ENCODE measurements at places on chromosomes 1 and 21.
A peak's percentile ranks its signal among the peaks of the same experiment; 100 is the strongest.

- DNase-seq: no peak
These were observed 6.0 kb downstream of the PEA15 start for GRCh38 chr1:160211046-160211790.

DNA sequence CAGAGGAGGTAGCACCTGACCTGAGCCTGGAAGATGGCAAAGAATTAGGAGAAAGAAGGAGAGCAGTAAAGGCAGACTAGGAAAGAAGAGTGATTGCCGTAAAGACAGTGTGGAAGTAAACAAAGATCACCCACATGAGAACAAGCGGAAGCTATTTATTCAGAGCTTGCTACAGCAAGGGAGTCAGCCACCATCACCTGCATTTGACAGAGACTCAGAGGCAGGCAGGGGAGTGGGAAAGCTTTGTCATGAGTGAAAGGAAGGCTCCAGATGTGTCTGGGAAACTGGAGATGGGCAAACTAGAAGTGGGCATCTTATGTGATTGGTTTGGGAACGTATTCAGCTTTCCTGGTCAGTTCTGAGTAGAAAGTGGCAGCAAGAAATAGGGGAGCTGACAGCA is 64.5 kb downstream of the NFASC start:
- no peak for DNase-seq

GRCh38 chr21:46191257-46191685 is 7.0 kb upstream of the SPATC1L start:
- DNase-seq: peak; percentile 77

DNA sequence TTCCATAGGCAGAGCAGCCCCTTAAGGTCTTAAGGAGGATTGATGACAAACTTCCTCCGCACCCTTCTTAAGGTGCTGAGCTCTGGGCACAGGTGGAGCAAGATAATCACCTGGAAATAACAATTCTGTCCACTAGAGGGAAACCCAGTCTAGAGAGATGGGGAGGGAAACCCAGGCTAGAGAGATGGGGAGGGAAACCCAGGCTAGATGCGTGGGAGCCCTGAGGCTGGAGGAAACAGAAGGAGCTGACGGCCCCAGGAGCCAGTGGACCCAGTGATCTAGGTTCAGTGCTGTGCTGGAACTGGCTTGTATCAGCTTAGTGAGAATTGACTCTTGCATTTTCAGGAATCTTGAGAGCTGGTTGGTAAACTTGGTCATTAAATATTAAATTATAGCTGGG is 17.8 kb upstream of the MYCL start:
- peak; percentile 62 for DNase-seq

- DNase-seq: no peak
These were observed 1791.5 kb downstream of the PLA2G4A start for GRCh38 chr1:188620236-188620635.

- no peak for DNase-seq
These were observed 1.3 kb upstream of the MTARC1 start for GRCh38 chr1:220785166-220786056.

- DNase-seq: peak; percentile 78
These were observed 35.8 kb upstream of the CCN1 start for GRCh38 chr1:85544689-85545215.

GRCh38 chr1:172662464-172663109 is 3.7 kb downstream of the FASLG start:
- DNase-seq: peak; percentile 95

DNA sequence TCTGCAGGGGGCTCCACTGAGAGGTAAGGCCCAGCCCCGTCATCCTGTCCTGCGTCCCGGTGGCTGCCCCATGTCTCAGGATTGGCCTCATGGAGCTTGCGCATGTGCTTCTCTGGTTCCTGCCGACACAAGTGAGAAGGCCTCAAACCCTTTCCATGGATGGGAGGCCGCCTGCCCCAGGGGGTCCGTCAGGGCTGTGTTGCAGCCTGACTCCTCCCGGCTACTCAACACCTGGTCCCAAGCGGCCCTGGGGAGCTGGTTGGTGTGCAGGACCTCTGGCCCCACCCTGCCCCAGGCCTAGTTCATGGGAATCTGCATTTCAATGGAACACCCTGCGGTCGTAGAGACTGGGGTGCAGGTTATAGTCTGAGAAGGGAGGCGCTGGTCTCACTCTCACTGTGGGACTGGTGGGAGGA is 21.1 kb upstream of the PDE9A start:
- no peak for DNase-seq

DNA sequence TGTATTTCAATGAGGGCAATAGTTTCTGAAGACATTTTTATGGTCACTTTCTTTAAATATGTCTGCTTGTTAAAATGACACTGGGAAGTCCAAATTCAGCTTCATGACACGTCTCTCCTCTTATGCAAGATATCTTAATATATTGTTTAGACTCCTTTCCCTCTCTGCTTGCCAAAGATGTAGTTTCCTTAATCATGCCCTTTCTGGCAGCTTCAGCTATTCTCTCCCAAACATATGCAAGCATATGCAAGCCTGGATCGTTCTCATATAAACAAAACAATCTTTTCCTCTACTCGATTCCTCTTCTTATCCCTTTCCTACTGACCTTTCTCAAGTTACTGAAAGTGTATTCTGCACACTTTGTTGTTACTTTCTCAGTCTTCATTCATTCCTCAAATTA is 372.2 kb downstream of the PTBP2 start:
- no peak for DNase-seq

DNA sequence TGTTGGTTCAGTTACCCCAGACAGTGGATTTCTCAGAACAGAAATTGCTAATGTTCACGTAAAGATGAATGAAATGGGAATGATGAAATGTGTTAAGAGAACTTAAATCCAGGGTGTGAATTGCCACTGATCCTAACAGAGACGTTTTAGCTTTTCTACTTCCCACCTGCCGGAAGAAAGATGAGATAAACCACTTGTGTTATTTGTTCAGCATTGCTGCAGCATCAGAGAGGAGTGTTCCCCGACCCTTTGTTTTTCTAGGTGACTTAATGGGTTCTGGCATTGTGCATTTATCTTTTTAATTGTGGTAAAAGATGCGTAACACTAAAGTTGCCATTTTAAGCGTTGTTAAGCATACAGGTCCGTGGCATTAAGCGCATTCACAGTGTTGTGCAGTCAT is 122.3 kb downstream of the GALNT2 start:
- DNase-seq: no peak

GRCh38 chr1:205416322-205416721 is 5.5 kb downstream of the LEMD1 start:
- no peak for DNase-seq

DNA sequence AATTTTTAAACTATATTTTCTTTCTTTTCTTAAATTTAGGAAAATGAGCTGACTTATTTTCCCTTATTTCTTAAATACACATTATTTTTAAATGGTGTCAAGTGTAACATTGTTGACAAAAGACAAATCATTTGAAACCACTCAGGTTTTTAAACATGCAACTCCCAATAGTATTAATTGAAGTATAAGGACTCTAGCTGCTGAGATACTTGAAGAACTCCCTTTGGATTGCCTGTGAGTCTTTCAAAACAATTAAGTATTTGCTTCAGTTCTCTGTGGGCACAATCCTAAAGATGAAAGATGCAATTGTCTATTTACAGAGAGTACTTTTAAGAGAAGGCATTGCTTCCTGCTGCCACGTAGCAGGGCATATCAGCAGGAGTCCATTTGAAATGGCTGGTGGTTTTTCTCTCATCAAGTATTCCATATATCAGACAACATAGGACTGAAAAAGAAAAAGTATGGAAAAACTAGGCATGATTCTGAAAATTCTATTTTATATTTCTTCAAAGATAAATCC is 373.4 kb downstream of the NEGR1 start:
- no peak for DNase-seq

GRCh38 chr1:18794051-18794450 is 65.4 kb downstream of the TAS1R2 start:
- no peak for DNase-seq

GRCh38 chr21:28216976-28217523 is 775.6 kb downstream of the LTN1 start:
- DNase-seq: no peak

- DNase-seq: peak; percentile 82
These were observed 441.1 kb downstream of the SETD4 start for GRCh38 chr21:35619184-35619583.

DNA sequence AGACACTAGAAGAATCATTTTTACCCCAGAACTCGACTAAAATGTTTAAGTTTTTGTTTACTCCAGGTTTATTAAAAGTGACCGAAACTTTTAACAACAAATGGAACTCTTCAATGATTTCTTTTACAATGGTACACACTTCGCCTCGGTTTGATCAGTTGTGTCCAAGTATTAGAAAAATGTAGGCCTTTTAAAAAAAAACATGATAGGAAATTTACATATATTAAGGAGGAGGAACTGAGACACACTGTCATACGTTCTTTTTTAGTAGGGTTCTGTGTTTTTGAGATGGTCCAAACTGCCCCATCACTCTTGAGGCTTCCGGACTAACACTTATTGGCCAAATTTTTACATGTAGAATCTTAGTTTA is 1.3 kb downstream of the PRDM2 start:
- no peak for DNase-seq

DNA sequence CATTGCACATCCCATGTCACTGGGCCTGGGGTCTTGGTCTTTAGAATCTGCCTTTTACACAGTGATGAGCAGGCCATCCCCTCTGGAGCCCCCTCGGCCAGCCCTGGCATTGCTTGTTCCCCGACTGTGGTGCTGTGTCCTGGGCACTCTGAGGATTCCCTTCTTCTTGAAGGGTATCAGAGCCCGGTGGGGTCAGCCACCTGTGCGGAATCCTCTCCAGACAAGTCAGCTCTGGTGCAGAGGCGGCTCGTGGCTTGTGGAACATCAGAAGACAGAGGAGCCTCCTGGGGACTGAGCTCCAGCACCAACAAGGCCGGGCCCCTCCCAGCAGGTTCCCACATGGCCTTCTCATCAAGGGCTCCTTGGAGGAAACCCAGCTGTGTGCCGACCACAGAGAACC is 57.9 kb upstream of the AJAP1 start:
- DNase-seq: no peak

GRCh38 chr1:231969076-231969475 is 342.5 kb downstream of the DISC1 start:
- DNase-seq: no peak

GRCh38 chr1:43526002-43526401 is 4.7 kb upstream of the PTPRF start:
- DNase-seq: peak; percentile 83

DNA sequence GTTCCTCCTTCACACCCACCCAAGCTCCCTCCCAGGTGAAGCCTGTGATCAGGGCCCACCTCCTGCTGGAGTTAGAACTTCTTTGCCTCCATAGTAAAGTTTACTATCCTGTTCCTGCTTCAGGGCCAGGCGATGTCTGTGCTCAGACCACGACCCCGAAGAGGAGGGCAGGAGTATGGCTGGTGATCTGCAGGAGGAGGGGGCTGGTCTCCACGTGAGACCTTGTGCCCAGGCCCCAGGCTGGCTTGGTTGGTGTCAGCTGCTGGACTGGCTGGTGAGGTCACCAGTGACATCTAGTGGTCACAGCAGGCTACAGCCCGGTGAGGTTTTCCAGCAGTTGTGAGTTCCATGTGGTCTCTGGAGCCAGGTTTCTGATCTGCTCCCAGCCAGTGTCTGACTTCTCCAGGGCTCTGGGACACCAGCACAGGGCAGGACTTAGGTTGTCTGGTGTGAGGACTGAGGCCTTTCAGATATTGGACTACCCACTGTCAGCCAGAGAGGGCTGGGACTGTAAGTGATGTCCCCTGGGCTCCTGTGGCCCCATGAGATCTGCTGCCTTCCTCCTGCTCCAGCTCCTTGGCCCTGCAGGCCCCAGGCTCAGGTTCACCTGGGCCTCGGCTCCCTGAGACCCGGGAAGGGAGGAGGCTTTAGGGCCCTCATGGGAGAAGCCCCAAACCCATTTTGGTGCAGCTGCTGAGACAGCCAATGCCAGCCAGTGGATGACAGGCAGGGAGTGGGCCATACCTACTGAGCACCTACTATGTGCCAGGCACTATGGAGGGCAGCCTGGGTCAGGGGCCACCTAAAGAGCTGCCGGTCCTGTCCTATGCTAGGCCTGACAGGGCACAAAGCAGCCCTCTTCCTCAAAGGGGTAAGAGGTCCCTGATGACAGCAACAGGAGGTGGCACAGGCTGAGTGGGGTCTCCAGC is 6.0 kb upstream of the UBL4B start:
- DNase-seq: peak; percentile 70

- peak; percentile 94 for DNase-seq
These were observed 98.1 kb downstream of the ADSS2 start for GRCh38 chr1:244353551-244354091.

GRCh38 chr1:3548895-3549294 is 62.4 kb downstream of the MEGF6 start:
- DNase-seq: no peak

DNA sequence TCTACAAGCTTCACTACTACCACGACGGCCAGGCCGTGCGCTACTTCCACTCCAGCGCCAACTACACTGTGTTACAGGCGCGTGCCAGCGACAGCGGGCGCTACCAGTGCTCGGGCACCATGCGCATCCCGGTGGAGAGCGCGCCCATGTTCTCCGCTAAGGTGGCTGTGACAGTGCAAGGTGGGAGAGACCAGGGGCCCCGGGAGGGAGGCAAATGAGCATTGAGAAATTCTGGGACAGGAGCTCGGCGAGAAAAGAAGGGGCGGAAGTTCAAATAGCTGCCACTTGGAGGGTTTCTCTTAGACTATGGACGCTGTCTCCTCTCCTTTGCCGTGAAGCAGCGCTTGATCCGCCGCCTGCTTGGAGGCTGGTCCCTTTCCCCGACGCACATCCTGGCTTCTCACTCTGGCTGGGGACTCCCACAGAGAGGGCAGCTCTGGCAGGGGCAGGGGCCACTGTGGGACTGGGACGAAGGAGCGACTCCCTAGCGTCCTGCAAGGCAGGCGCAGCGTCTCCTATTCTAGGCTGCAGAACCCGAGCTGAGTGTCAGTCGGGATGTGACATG is 4.6 kb downstream of the FCRLB start:
- DNase-seq: peak; percentile 51

DNA sequence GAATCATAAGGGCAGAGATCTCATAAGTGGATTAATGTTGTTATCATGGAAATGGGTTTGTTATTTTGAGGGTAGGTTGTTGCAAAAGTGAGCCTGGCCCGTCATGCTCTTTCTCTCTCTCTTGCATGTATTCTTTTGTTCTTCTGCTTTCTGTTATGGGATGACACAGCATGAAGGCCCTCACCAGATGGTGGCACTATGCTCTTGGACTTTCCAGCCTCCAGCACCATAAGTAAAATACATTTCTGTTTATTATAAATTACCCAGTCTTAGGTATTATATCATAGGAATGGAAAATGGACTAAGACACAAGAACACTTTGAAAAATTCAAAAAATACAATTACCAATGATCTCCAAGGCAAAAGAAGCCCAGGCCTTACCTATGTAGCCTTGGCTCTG is 676.1 kb downstream of the PTPRU start:
- DNase-seq: peak; percentile 48

DNA sequence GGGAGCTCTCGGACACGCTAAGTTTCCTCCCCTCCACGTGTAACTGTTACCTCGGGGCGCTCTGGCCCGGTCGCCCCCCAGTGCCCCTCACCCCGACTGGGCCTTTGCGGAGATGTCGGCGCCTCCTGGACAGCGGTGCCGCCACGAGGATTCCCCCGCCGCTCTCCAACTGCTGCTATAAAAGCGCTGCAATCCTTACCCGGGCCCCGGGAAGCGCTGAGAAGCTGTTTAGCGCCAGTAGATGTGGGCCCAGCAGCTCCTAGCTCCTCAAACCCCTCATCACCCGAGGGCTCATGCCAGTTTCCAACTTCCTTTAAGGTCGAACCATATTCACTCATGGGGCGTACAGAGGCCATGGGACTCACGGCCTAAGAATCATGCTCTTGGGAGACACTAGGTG is 361 bp upstream of the LMX1A start:
- no peak for DNase-seq

- no peak for DNase-seq
These were observed 27.8 kb downstream of the CCDC185 start for GRCh38 chr1:223421025-223421424.
